Kidney glomerular epithelial cell (primary cell): ENCODE measurements at places on chromosomes 16 and 17.

DNA sequence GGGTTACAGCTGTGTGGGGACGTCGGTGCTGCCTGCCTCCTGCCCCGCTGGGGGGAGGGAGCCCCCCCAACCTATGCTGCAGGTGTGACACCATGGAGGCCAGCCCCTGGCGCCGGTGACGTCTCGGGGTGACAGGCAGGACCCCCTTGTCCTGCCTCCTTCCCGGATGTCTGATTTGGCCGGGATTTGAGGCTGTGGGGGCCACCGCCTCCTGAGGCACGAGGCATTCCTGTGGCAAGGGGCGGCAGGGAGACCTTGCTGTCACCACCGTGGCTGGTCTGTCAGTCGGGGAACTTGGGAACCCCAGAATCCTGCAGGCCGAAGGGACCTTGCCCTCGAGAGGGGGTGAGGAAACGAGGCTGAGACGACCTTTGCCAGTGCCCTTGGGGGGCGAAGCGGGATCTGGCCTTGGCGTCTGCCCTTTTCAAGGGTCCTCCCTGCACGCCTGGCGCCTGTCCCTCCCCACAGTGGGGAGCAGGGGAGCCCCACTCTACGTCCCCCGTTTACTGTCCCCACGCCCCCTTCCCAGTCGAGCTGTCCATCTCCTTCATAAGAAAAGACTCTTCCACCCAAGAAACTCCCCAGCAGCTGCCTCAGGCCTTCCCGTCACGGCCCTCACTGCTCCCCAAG lies 74.4 kb downstream of the METRNL start:
- DNase-seq: no peak

GRCh38 chr17:56939869-56940484 lies 20.9 kb downstream of the COIL start:
- peak; percentile 65 for DNase-seq

DNA sequence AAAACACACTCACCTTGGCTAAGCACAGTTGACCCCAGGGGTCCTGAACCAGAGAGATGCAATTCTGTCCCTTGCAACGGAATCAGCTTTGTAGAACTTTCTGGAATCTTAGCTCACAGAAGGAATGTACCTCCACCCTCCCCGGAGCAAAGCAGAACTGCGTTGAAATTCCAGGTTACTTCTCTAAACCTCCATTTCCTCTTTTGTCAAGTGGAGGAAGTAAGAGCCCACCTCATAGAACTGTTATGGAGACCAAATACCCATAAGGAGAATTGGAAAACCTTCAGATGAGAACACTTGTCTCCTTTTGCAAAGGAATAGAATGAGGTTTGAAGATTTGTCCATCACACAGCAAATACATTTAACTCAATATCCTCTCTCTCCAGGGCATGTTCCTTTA lies 86.6 kb upstream of the RBBP6 start:
- DNase-seq: no peak

GRCh38 chr16:89695086-89695874 lies 6.2 kb downstream of the SPATA2L start:
- DNase-seq: no peak

DNA sequence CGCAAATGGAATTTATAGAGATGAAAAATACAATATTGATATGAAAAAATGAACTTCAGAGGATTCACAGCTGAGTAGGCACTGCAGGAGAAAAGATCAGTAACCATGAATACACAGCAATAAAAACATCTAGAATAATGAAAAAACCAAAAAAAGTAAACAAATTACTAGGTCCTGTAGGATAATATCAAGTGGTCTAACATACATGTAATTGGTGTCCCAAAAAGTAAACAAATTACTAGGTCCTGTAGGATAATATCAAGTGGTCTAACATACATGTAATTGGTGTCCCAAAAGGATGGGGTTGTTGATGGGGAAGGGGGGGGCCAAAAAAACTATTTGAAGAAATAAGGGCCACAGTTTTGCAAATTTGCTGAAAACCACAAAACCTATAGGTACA lies 43.4 kb downstream of the ZNF18 start:
- no peak for DNase-seq

DNA sequence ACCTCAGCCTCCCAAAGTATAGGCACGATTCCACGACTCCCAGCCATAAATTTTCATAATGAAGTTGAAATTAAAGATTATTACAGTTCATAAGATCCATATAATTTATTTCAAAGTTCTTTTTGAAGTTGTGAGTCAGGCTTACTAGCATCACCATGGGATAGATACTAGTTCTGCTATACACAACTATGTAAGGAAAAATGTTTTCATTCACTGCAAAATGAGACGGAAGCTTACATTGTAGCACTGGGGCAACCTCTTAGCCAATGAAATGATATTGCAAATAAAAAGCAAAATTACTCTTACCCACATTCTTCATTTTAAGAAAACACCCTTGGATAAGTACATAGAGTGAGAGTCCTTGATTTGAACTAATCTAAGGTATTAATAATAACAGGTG lies 18.8 kb upstream of the MARCHF10 start:
- DNase-seq: no peak

DNA sequence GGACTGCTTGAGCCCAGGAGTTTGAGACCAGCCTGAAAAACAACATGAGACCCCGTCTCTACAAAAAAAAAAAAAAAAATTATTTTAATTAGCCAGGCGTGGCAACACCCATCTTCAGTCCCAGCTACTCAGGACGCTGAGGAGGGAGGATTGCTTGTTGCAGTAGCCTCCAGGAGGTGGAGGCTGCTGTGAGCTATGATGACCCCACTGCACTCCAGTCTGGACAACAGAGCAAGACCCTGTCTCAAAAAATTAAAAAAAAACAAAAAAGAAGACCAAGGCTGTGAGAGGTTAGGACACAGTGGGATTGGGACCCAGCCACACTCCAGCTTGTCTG lies 1.3 kb upstream of the SNAI3 start:
- DNase-seq: no peak

DNA sequence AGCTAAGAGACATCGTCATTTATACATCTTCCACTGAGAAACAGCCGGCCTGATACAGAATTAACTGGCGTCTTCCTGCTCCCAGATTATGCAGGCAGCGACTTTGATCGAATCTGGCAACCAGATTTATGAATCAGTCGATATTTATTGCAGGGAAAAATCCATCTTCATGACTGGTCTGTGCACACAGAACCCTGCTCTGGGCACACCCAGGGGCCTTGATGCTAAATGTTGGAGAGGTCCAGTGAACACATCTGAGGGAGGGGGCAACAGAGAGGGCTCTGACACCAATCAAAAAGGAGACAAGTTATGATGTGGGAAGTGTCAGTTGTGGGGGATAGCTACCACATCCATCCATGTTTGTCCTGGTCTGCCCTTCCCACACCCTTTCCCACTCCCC lies 102.9 kb downstream of the TMEM132E start:
- DNase-seq: no peak

DNA sequence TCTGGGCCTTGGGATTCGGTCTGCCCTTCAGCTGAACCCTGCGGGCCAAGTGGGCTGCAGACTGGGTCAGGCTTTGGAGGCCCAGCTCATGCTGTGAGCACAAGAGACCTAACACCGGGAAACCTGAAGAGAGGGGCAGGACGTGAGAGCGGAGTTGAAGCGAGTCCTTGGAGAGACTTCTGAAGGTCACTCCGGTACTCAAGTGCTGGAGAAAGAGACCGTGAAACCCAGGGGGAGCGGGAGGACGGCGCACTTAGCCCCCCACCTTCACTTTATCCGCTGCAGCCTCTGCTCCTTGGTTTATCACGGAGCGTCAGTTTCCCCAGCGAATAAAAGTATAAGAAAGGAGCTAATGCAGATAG lies 361 bp downstream of the UQCRC2 start:
- DNase-seq: no peak
